ENCODE measurements at places on chromosomes 3 and 15.

GRCh38 chr3:159252772-159253384 is 451.0 kb downstream of the MFSD1 start:
- DNase-seq, result peak; percentile 73

- DNase-seq, result peak; percentile 30
These were observed 11.2 kb upstream of the RNU6-1 start for GRCh38 chr15:67850994-67851571.

- DNase-seq, result no peak
These were observed 335.6 kb downstream of the EDEM1 start for GRCh38 chr3:5523125-5523524.

- DNase-seq, result no peak
These were observed 58.7 kb downstream of the GUCA1C start for GRCh38 chr3:108894981-108895380.

DNA sequence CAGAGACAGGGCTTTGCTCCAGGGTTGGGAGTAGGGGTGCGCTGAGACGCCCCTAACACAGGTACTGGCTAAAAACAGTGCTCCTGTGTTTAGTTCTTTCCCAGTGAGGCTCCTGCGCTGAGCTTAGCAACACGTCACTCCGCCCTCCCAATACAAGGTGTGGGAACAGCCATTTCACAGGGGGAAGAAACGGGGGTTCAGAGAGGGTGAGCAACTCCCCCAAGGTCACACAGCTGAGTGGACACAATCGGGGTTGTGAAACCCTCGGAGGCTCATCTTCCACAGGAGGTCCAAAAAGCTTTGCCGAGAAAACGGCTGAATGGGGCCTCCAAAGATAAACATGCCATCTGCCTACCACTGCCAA is 628 bp downstream of the PRRT3 start:
- no peak for DNase-seq

GRCh38 chr15:37262922-37263608 is 162.7 kb upstream of the MEIS2 start:
- no peak for DNase-seq

DNA sequence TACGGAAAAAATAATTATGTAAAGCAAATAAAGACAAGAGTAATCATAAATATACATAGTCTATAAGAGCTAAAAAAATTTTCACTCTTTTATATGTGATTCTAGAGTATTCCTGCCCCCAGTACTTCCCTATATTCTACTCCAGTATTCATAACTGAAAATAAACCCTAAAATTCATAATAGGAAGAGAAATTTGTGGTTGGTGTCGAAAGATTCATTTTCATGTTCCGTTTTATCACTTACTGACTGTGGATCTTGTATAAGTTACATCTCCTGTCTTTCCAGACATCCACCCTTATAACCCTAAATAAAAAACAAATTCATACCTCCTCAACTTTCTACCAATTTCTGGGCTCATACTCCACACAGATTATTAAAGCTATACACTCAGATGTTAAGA is 16.0 kb upstream of the MBNL1 start:
- DNase-seq, result no peak

GRCh38 chr3:99475229-99475628 is 163.2 kb upstream of the COL8A1 start:
- peak; percentile 33 for DNase-seq

DNA sequence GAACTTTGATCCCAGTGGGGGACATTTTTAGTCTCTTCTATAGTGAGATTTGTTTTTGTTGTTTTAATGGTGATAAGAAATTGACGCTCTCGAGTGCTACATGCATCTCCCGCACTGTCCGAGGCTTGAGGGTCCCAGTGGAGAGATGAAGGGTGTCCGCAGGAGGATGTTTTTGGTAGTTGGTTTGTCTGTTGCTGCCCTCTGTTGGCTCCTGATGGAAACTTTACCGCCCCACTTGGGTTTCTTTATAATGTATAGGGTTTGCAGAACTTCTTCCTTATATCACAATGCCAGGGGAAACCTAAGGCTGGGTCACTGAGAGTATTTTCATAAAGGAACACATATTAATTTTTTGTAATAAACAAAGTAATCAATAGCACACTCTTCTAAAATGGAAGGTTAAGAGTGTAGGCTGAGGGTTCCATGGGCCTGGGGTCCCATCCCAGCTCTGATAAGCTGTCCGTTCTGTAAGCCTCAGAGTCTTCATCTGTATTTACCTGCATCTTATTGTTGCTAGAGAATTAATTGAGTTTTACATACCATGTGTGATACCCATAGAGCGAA is 185.3 kb upstream of the FEZF2 start:
- no peak for DNase-seq

GRCh38 chr15:73994912-73995622 is 551 bp downstream of the PML start:
- peak; percentile 28 for DNase-seq

DNA sequence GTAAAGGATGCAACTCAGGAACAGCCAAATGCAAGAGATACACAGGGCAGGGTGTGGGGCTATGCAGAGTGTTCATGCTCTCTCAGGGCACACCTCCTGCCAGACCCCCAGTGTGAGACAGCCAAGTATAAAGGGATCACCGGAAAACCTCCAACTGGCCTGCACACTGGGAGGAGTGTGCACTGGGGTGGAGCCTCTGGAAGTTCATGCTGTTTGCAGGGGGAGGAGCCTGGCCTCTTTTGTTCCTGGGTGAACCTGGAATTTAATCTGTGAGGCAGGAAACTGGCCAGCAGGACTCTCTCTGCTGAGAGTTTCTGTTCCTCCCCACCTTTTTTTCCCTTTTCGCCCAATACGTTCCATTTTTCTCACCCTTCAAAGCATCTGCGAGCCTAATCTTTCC is 204.1 kb downstream of the WNT5A start:
- DNase-seq, result no peak

GRCh38 chr3:126399351-126399735 is 4.6 kb downstream of the CFAP100 start:
- no peak for DNase-seq

GRCh38 chr15:39226169-39226937 is 354.5 kb upstream of the THBS1 start:
- no peak for DNase-seq

- DNase-seq, result no peak
These were observed 126.7 kb upstream of the ATP2B2 start for GRCh38 chr3:10632125-10632524.

DNA sequence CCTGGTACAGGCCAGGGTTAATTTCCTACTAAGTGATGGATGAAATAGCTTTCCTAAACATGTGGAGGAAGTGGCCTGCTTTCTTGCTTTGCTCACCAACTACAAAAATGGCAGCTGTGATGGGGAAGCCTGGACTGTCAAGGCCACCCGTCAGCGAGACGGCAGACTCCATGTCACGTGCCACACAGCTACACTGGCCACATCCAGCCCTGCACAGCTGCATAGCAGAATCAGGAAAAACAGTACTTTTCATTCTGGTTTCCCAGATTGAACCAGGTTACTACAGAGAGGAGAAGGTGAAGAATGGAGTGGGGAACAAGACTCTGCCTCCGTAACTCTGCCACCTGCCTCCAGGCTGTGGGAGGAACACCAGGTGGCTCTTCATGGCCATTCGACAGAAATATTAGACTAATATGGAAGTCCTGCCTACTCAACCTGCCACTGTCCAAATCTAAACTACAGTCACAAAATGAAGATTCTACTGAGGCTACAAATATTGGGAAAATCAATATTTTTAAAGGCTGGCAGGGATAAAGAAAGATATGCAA is 174.3 kb downstream of the MAGI1 start:
- DNase-seq, result no peak

GRCh38 chr3:157145606-157146322 is 14.2 kb downstream of the CCNL1 start:
- DNase-seq, result peak; percentile 75

GRCh38 chr3:30302027-30302426 is 304.4 kb upstream of the TGFBR2 start:
- DNase-seq, result no peak

GRCh38 chr3:9247941-9248521 is 1.4 kb downstream of the SRGAP3 start:
- no peak for DNase-seq
